AG10803 (cell line): ENCODE measurements at places on chromosomes 5 and 9.

DNA sequence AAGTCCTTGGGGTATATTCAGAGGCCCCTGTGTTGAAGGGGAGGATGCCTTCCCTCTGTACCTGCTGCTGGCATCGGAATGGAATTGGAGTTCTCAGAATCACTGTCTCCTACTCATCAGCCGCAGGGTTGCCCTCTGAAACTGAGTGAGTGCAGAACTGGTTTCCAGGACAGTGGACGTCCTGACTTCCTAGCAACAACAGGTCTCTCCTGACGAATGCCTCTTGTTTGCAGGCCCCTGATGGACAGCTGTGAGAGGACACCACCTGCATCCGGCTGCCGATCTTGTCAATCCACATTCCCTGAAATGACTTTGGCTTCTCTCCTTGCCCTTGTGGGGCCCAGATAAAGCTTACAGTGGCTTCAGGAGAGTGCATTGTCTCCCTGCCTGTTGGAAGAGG lies 274.5 kb downstream of the NSG2 start:
- DNase-seq = no peak

DNA sequence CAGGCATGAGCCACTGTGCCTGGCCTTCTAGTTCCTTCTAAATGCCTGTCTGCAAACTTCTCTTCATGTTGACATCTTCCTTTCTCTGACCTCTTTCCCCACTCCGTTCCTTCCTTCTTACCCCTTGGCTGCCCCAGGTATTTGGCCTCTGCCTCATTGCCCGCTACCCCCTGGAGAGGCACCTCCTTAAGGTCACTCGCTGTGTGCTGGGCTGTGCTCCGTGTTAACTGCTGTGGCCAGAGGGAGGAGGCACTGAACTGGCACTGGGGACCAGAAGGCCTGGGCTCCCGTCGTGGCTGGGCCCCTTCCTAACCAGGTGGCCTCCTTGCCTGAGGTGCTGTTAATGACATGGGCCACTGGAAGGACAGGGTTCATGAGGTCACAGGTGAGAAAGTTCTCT lies 39.4 kb downstream of the LAMC3 start:
- DNase-seq = no peak

GRCh38 chr9:110444911-110445310 lies 107.2 kb upstream of the TXNDC8 start:
- DNase-seq = peak; percentile 93

- DNase-seq = no peak
Measured at GRCh38 chr5:180287404-180287803, 4.5 kb downstream of the MAPK9 start.

DNA sequence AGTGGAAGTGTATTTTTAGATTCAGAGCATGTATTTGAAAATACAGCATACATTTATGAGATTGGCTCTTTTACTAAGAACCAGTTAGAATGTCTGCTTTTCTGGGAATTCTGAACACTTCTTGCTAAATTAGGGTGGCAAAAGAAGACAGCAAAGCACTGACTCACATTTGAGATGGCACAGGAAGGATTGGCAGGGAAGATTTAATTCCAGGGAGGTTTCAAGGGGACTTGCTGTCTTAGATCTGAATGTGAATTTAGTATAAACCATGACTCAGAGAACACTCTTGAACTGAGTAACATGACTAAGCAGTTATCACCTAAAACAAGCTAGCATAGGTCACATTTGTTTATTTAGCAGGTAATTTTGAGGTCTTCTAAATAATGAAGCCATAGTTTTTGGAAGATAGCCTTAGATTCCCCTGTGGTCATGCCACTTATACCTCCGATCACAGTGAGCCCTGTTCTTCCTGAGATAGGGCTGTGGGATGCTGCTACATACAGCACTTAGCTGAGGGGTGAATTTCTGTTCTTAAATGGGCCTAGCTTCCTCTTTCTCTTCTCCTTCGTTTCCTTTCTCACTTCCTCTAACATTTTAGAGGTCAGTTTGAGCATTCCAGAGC lies 173.8 kb downstream of the PCSK1 start:
- DNase-seq = peak; percentile 64

DNA sequence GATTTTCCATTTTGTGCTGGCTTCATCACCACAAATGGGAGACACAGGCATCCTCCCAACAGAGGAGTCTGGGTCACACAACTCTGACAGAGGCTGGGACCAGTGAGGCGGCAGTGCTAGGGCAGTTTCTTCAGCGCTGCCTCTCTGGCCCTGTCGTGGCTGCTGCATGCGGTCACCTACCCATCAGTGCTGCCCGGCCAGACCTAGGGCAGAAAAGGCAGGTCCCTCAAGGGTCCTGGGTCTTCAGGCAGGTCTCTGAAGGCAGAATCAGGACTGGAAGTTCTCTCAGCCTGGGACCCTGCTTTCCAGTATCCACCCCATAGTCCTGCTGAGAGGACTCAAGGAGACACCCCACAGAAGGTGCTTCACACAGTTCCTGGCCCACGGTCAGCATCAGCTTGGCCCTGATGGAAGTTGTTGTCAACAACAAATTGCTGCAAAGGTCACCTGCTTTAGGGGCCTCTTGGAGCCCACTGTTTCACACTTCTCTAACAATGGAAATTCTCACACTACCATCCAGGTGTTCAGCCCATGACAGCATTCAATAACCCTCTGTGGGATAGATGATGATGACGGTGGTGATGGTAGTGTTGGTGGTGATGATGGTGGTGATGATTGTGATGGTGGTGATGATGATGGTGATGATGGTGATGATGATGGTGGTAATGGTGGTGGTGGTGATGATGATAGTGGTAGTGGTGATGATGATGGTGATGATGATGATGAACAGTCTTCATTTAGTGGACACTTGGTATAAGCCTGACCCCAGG lies 146.4 kb upstream of the PPP1R26 start:
- DNase-seq = no peak

DNA sequence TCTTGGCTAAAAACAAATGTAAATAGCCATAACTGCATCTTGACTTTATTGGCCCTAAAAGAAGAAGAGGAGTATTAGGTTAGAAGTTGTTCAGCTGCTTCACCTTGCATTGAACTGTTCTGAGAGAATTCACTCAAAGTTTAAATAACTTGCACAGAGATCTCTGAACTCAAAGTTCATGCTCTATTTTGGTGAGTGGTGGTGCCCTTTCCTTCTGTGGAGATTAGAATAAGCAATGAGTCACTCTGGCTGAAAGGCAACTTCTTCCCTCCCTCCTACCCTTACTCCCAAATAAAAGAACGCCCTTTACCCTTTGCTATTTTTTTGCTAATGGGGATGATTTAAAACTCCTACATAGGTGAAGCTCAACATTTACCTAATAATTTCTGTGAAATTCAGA lies 48.9 kb downstream of the ERMP1 start:
- no peak for DNase-seq

- DNase-seq = peak; percentile 84
Measured at GRCh38 chr9:3875361-3876132, 349.7 kb upstream of the RFX3 start.

- DNase-seq = no peak
Measured at GRCh38 chr5:1660511-1660910, 136.8 kb upstream of the LPCAT1 start.

DNA sequence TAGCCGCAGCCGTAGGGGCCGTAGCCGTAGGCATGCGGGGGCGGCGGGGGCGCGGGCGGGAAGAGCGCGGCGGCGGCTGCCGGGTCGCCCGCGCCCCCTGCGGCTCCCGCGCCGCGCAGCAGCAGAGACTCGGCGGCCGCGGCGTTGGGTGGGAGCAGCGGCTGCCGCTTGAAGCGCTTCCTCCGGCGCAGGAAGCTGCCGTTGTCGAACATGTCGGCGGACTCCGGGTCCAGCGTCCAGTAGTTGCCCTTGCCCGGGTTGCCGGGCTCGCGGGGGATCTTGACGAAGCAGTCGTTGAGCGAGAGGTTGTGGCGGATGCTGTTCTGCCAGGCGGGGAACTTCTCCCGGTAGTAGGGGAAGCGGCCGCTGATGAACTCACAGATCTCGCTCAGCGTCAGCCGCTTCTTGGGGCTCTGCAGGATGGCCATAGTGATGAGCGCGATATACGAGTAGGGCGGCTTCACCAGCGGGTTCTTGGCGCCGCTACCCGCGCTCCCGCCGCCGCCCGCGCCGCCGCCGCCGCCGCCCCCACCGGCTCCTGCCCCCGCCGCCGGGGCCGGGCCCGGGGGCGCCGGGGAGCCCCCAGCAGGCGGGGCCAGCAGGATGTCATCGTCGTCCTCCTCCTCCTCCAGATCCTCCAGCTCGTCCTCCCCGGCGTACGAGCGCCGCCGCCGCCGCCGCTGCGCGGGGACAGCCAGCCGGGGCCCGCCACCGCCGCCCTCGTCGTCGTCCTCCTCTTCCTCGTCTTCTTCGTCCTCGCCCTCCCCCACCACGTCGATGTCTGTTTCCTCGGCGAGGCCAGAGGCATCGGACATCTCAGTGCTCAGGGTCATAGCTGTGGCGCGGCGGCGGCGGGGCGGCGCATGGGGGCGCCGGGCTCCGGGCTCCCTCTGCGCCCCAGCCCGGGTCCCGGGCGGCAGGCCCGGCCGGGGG lies 781 bp downstream of the FOXD1 start:
- peak; percentile 74 for DNase-seq

DNA sequence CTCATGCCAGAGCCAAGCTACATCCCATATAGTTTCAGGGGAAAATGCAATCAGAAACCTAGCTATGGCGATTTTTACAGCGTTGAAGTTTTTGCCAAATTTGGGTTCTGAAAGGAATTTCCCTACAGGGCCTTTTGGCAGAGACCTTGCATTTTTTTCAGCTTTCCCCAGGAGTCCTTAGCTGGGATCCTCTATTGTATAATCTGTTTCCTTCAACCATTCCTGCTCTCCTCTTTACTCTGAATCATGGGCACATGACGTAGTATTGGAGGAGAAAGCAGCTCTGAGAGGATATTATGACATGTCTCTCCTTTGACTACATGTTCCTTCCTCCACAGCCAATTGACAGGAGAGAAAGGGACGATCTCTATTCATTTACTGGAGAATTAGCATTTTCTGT lies 118.5 kb upstream of the ERCC6L2 start:
- DNase-seq = peak; percentile 84

DNA sequence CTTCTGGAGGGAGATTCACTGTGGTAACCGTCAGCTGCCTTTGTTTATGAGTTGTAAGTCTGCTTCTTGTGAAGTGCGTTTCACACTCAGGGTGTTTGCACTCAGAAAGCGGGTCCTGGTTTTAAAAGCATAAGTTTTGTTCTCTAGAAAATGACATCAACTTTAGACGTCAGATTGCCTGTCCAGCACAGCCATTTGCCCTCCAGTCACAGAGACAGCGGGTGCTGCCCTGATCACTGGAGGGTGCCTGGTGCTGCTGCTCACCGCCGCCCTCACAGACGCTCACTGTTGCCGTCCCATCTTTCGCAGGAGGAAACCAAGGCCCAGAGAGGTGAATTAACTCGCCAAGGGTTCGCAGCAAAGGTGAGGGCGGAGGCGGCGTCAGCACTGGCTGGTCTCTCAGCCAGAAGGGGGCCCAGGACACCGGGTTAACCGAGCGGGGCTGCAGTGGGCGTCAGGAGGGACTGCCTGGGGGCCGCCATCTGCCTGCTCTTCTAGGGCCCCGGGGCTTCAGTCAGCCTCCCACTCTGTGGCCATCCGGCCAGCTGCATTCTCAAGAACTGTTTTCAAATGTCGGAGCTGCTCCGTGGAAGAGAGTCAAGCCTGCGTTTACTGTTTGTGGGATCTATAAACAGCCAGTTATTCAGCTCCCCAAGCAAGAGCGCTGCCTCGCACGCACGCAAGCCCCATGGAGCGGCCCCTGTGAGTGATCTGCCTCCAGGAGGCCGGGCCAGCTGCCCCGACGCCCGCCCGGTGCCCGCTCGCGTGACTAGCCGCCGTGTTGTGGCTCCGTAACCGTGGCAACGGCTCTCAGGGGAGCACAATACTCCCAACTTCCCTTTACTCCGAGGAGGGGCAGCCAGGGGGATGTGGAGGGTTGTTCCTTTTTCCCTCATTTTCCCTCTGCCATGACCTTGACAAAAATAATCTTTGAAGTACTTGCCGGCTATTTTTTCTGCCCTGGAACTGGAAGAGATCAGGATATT lies 43.4 kb upstream of the EXOC3 start:
- DNase-seq = peak; percentile 99

GRCh38 chr9:96858018-96858573 lies 3.8 kb upstream of the ZNF782 start:
- DNase-seq = peak; percentile 29

GRCh38 chr9:129177443-129177790 lies 644 bp downstream of the IER5L start:
- no peak for DNase-seq

DNA sequence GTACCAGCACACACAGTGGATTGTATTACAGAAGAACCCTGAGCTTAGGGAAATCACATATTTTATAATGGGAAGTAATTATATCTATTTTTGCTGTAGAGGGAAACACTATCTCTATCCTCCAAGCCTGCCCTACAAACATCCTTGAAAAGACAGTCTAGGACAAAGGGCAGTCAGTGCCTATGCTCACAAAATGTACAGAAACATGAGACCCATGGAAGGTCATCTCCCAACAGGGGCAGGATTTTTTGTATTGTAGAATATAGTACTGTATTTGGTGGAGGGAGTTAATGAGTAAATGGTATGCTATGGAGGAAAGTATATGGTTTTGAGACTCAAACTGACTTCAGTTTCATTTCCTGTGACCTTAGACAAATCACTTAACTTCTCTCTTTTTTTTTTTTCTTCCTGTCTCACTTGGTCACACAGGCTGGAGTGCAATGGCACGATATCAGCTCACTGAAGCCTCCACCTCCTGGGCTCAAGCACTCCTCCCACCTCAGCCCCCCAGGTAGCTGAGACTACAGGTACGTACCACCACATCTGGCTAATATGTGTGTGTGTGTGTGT lies 5.8 kb upstream of the RAB14 start:
- no peak for DNase-seq

GRCh38 chr5:74579215-74579614 lies 61.3 kb downstream of the ENC1 start:
- DNase-seq = no peak

- DNase-seq = no peak
Measured at GRCh38 chr5:77707791-77708190, 68.3 kb downstream of the TBCA start.

- DNase-seq = peak; percentile 39
Measured at GRCh38 chr9:1709347-1709746, 305.8 kb upstream of the SMARCA2 start.

GRCh38 chr9:6811436-6811835 lies 53.7 kb downstream of the KDM4C start:
- DNase-seq = no peak

GRCh38 chr9:109252291-109252690 lies 68.6 kb downstream of the EPB41L4B start:
- DNase-seq = no peak

DNA sequence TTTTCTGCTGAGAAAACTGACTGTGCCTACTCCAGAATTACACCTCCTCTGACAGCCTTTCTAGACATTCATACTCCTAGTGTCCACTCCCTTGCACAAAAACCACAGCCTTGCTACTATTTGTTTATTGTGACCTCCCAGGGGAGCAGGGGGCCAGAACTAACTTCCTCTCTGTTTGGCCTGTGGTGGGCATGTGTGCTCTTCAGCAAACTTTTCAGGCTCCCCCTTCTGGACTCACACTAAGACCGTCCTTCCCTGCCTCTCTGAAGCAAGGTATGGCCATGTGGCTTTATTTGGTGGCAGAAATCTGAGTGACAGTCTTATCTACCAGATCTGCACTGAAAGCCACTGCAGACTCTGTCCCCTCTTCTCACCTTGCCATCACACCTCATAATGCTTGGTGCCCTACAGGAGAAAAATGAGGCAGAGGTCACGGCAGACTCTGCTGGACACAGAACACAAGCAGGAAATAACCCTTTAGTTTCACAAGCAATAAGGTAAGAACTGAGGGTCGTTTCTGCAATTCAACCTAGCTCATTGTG lies 28.2 kb downstream of the LIFR start:
- DNase-seq = no peak
